ENCODE measurements at places on chromosomes 11 and 22.

- no peak for DNase-seq
Measured at GRCh38 chr11:26234451-26234850, 97.5 kb upstream of the ANO3 start.

DNA sequence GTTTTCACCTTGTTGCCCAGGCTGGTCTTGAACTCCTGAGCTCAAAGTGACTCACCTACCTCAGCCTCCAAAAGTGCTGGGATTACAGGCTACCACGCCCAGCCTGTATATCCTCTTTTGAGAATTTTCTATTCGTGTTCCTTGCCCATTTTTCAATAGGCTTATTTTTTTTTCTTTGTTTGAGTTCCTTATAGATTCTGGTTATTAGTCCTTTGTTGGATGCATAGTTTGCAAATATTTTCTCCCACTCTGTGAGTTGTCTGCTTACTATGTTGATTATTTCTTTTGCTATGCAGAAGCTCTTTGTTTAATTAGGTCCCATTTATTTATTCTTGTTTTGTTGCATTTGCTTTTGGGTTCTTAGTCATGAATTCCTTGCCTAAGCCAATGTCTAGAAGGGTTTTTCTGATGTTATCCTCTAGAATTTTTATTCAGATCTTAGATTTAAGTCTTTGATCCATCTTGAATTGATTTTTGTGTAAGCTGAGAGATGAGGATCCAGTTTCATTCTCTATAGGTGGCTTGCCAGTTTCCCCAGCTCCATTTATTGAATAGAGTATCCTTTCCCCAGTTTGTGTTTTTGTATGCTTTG is 17.7 kb upstream of the ZBED5 start:
- DNase-seq, result no peak

DNA sequence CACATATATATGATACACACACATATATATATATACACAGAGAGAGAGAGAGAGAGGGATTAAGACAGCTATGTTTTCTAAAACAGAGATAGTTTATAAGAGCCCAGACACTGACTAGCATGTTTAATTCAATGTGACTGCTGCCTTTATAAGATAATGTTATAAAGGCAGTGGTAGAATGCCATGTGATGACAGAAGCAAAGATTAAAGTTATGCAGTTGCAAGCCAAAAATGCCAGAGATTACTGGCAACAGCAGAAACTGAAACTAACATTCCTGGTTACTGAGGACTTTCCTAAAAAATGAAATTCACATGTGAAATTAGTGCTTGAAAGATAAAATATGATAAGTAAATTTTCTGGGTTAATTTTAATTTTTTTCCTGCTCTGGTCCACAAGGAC is 1888.9 kb downstream of the LRRC4C start:
- DNase-seq, result no peak

- DNase-seq, result peak; percentile 27
Measured at GRCh38 chr11:57482782-57483561, 22.6 kb downstream of the RTN4RL2 start.

GRCh38 chr22:31127181-31127772 is 4.5 kb downstream of the INPP5J start:
- no peak for DNase-seq

- no peak for DNase-seq
Measured at GRCh38 chr11:118051611-118052461, 25.0 kb upstream of the TMPRSS4 start.

DNA sequence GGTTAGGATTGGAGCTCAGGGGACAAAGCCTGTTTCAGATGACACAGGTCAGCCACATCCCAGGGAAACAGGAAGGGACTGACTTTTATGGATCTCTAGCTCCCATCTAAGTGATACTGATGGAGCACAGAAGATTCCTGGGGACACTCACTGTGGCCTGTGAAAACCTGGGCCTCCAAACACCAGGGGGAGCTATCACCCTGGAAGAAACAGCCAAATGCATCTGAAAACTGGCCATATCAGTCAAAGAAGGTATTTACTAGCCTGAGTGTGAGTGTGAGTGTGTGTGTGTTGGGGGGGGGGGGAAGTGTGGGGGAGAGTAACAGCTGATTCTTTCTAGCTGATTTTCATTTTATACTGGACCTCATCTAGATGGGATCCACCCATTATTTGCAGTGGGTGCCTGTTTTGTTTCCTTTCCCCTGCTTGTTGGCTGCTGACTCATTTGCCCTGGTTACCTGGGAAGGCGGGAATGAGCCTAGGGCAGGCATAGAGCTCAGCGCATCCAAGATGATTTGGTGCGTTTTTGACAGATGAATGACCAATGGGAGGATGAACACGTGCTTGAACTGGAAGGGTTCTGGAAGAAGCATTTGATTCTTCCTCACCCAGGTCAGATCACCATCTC is 284.0 kb downstream of the KIRREL3 start:
- peak; percentile 50 for DNase-seq

DNA sequence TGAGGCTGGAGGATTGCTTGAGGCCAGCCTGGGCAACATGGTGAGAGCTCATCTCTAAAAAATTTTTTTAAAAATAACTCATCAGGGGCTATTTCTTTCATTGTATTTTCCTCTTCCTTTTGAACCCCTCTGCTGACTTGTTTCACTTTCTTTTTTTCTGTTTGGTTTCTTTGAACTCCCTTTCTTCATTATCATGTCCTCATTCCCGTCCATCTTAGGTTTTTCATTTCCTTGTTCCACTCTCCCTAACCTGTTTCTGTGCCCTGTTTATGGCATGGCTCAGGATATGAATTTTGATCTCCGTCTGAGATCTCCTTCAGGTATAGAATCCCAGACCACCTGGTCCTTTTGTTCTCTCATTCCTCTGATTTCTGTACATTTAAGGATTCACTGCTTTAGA is 12.5 kb downstream of the MARK2 start:
- DNase-seq, result no peak

DNA sequence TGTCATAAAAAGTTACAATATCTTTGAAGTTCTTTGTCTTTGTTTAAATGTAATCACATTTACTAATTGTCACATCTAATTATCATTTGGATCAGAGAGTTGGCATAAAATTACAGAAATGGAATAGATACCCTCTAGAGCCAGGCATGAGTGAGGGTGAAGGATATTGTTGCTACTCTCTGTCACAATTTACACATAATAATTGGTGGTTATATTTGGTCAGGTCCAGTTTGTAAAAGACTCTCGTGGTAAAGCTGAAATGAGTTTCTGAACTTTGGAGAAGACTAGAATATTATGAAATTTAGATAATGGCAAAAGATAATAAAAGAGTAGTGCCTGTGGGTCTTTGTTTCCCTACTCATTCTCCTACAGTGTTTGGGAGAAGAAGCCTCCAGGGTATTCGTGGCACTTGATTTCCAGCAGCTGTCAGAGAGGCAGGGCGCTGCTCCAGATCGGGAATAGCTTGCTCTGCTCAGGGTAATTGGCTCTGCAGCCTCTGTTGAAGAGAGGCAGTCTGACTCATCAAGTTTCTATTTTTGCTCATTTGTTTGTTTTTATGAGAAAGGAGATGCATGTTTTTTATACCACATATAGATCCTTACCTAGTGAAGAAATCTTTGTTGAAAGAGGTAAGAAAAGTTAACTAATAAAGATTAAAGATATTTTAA is 349.9 kb downstream of the CNTN5 start:
- peak; percentile 84 for DNase-seq

DNA sequence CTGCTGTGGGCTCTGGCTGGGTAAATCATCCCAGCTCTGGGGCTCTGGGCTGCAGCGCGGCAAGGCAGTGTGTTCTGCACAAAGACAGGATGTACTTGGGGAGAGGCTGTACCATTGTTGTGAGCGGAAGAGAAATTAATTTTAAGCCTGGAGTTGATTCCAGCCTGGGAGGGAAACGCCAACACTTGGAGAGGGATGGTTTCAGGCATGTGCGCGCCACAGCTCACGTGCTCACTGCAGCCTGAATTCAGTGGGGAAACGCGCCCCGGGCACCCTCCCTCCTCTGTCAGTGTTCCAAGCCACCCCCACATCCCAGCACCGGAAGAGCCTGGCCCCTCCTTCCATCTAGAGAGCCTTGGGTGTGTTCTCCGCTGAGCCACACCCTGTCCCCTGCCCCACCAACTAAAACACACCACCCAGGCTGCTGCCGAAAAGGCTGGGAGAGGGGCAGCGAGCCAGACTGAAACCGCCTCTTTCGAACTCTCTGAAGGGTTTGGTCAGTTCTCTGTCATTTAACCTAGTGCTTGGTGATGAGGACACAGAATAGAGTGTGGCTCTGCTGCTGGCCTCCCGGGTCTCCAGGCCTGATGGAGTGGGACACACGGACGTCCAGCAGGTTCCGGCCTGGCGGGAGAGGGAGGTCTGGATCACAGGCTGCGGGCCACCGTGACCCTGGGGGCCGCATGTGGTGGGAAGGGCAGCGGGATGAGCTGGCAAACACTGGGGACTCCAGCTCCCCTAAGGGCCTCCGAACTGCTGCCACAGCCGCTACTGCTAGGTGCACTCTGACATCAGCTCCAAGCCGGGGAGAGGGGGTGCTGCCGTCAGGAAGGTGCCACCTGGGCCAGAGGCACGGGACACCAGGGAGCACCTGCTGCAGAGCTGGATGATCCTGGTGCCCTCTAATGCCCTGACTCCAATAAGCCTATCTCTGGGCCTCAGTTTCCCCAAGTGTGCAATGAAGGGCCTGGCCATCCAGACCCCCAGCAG is 230.8 kb downstream of the CTTN start:
- no peak for DNase-seq

- no peak for DNase-seq
Measured at GRCh38 chr11:57732661-57733060, 8.6 kb upstream of the SELENOH start.

GRCh38 chr11:24253237-24253760 is 243.6 kb upstream of the LUZP2 start:
- DNase-seq, result no peak

- peak; percentile 95 for DNase-seq
Measured at GRCh38 chr11:61891331-61892084, at the start of gene FADS3. TSS of gene FADS3 (minus strand) at chr11:61891545. CDS start at chr11:61891381, 164 bp downstream.

- DNase-seq, result peak; percentile 6
Measured at GRCh38 chr22:30078320-30079311, 1.6 kb upstream of the HORMAD2 start.

- no peak for DNase-seq
Measured at GRCh38 chr11:110431051-110431672, 1.4 kb downstream of the FDX1 start.

DNA sequence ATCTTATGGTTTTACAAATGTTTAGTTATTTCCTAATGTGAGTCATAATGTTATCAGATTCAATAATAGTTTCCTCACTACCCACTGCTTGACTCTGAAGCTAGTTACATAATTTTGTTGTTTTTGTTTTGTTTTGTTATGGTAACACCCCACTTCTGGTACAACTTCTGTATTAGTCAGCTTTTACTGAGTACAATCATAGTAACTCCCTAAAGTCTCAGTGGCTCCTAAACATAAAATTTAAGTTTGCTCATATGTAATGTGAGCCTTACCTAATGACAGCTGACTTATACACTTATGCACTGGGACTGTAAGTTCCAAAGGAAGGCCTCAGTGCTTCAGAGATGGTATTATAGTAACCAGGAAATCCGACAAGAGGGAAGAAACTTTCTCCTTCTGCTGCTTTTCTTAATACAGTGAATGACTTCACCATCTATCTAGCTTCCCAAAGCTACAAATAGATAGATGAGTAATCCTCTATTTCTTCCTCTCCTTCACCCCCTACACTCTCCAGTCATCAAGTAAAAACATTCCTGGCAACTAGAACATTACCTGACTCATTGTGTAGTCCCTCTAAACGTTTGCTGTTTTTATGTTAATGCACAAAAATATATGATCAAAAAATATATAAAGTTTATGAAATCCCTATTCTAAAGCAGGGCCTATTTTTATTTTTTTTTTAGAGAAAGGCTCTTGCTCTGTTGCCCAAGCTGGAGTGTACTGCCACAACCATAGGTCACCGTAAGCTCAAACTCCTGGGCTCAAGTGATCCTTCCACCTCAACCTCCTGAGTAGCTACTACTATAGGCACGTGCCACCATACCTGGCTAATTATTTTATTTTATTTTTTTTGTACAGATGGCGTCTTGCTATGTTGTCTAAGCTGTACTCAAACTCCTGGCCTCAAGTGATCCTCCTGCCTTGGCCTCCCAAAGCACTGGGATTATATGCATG is 563.0 kb downstream of the SOX6 start:
- DNase-seq, result no peak

- DNase-seq, result no peak
Measured at GRCh38 chr11:121884626-121885025, 231.4 kb downstream of the BLID start.

- DNase-seq, result no peak
Measured at GRCh38 chr11:29405305-29405704, 611.5 kb downstream of the KCNA4 start.

DNA sequence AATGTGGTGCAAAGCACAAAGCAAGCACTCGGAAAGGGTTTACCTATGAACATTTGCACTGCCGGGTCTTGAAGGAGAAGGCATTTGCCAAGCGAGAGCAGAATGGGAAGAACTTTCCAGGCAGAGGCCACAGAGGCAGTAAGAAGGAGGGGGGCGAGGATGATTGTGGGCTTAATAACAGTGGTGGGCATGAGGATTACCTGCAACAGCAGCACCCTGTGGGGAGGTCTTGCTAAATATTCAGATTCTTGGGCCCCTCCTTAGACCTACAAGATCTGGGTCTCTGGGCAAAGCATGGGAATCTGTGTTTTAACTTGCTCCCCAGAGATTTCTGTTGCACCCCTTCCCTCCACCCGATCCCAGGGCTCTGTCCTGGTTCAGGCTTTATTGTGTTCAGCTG is 75.1 kb upstream of the ZBED5 start:
- DNase-seq, result no peak

DNA sequence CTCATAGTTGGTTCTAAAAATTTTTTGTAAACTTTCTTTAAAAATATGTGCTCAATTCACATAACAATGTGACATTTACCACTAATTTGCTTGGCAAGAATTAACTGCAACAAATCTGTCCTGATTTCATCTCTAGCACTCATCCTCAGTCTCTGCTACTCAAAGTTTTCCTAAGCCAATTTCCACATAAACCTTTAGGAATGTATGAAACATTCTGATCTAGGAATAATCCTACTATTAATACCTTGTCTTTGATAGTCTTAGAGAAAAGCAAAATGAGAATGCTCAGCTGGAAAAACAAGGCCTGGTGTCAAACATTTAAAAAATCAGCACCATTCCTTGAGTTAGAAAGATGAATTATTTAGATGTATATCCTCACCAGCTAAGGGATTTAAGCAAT is 114.3 kb downstream of the CD44 start:
- no peak for DNase-seq
